ENCODE measurements at places on chromosomes 6 and 20. TPM values are rescaled to one million over a fixed set of nuclear protein-coding genes. Genes with fewer than 3 reads are reported as not detected.

MRPS10 gene
- total RNA-seq: 53.4 TPM

GRCh38 chr20:50877232-50877743 is 53.9 kb downstream of the ADNP start:
- DNase-seq: no peak
- H3K4me1 ChIP-seq: no peaks in the 10 kb centered on the region
- no peaks in the 10 kb centered on the region for H3K27me3 ChIP-seq
- H3K27ac ChIP-seq: no peak overlapping the region
- H3K36me3 ChIP-seq: no peaks in the 10 kb centered on the region
- H3K4me3 ChIP-seq: no peak overlapping the region

DNA sequence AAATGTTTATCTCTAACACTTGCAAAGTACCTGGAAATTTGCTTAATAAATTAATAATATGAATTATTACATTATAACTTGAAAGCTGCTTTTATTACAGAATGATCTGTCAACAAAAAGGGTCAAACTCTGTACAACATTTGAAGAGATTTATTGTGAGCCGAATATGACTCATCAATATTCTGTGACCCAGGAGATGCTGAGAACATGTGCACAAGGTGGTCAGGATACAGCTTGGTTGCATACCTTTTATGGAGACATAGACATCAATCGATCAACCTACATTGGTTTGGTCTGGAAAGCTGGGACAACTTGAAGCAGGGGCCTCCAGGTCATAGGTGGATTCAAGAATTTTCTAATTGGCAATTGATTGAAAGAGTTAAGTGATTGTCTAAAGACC is 79.0 kb downstream of the RNASET2 start:
- no peak overlapping the region for H3K4me3 ChIP-seq
- DNase-seq: no peak
- H3K4me1 ChIP-seq: no peaks in the 10 kb centered on the region
- H3K36me3 ChIP-seq: no peaks in the 10 kb centered on the region
- no peak overlapping the region for H3K27ac ChIP-seq

GRCh38 chr20:34920055-34920454 is 35.6 kb downstream of the GSS start:
- peaks cover 8% of the 10 kb centered on the region for H3K4me1 ChIP-seq
- no peak for DNase-seq
- no peaks in the 10 kb centered on the region for H3K27me3 ChIP-seq
- H3K27ac ChIP-seq: no peak overlapping the region
- no peak overlapping the region for H3K4me3 ChIP-seq

DNA sequence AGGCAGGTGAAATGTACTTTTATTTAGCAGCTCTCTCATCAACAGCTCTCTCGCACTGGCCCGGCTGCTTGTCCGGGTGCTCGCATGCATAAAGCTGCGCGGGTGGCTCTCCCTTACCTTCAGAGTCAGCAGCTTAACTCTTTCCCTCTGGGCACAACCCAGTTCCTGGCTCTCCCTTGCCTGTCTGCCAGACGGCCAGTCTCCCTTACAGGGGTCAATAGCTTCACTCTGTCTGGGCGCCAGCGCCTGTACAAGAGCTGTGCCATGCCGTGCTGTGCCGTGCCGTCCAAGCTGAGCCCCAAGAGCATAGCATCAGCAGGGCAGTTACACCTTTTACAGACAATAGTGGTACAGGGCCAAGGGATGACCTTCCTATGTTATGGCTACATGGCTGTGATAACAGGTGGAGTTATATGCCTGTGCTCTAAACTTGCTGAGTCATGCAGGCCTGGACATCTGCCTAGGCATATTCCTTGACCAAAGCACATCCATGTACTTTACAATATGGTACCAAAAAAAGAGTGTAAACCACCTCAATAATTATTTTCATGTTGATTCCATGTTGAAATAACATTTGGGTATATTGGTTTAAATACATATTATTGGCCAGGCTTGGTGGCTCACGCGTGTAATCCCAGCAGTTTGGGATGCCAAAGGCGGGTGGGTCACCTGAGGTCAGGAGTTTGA is 47.9 kb downstream of the BLTP3A start:
- DNase-seq: no peak
- H3K36me3 ChIP-seq: no peaks in the 10 kb centered on the region
- H3K27ac ChIP-seq: no peak overlapping the region
- no peak overlapping the region for H3K4me3 ChIP-seq
- no peaks in the 10 kb centered on the region for H3K27me3 ChIP-seq

DNA sequence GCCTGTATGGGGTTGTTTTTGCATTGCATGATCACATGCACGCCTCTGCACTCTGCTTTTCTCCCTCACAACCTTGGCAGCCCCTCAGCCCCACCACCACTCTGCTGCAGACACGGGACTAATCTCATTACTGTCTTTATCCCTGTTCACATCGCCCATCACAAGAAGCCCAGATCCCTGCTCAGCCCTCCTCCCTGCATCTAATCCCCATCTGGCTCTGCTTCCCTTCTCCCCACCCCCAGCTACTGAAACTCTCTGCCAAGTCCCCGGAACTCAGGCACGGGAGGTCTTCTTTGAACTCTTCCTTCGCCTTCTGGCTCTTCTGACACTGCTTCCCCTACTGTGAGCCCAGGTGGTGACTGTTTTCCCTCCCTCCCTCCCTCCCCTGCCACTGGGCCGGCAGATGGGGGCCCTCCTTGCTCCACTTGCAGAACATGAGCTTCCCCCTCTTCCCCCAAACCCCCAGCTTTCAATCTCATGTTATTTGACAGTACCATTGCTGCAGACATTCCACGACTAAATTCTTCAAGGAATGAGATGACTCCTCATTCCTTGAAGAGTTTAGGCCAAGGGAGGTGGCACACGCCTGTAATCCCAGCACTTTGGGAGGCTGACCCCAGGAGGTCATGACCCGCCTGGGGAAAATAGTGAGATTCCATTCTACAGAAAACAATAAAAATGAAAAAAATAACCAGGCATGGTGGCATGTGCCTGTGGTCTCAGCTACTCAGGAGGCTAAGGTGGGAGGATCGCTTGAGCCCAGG is 21.9 kb upstream of the TULP1 start:
- H3K27ac ChIP-seq: no peak overlapping the region
- peaks cover 7% of the 10 kb centered on the region for H3K27me3 ChIP-seq
- no peak for DNase-seq
- H3K4me3 ChIP-seq: no peak overlapping the region
